RCC 7860 (cell line): ENCODE measurements at places on chromosomes 6 and 20.
A peak's percentile ranks its signal among the peaks of the same experiment; 100 is the strongest.

- DNase-seq = peak; percentile 96
These were observed 51.9 kb downstream of the SNAI1 start for GRCh38 chr20:50034567-50035180.

- DNase-seq = no peak
These were observed 124.0 kb upstream of the SLC2A12 start for GRCh38 chr6:134176264-134176975.

DNA sequence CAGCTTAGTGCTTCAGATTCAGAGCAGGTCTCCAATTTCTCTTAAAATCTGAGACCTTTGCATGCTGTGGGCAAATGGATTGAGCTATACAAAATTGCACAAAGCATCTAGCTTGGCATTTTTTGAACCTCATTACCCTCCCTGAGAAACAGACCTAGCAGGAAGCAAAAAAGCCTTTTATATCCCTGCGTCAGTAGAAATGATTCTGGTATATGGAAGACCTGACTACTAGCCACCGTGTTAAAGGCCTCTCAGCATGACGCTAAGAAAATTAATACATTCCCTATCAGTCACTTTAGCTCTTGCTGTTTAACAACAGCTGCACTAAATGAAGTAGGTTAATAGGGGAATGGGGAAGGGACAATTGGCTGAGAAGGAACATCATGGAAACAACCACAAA is 110.7 kb upstream of the SMLR1 start:
- no peak for DNase-seq

DNA sequence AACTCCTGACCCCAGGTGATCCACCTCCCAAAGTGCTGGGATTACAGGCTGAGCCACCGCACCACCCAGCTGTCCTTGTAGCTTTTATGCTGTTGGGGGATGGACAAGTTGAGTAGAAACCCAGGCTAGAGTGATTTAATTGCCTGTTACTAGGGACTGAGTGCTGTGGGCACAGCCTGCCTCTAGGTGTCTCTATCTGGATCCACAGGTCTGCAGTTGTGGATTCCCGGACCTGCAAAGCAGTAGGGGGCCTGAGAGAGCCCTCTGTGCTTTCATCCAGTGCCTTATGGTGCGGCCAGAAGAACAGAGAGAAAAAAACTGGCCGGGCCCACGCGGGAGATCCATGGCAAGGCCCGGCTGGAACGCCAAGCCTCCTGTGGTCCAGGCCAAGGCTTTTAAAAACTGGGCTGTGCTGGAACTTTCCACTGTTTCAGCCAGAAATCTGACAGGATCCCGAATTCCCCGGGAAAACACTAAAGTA is 5.2 kb downstream of the SIRPA start:
- DNase-seq = peak; percentile 80
